Hematopoietic multipotent progenitor cell treated with erythropoietin and hydrocortisone succinate and interleukin-3 and kit ligand, for 15 days (in vitro differentiated cells): ENCODE measurements at places on chromosomes 6 and 20.
A peak's percentile ranks its signal among the peaks of the same experiment; 100 is the strongest.

DNA sequence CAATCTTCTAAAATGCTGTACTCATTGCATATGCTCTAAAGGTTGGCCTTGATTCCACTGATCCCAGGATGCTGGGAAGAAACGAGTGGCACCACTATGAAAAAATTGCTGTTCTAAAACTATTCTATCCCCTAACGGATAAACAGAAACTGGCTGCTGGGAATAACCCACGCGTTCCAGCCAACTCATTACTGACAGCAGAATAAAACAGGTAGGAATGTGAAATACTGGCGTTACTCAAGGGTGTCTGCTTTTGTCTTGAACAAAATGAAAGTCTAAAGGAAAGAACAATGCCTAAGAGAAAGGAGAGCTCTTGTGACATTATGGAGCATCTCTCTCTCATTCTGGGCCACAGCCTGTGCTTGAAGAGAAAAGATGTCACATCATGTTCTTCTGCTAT, 26.1 kb downstream of the GPR63 start:
- no peak for DNase-seq

DNA sequence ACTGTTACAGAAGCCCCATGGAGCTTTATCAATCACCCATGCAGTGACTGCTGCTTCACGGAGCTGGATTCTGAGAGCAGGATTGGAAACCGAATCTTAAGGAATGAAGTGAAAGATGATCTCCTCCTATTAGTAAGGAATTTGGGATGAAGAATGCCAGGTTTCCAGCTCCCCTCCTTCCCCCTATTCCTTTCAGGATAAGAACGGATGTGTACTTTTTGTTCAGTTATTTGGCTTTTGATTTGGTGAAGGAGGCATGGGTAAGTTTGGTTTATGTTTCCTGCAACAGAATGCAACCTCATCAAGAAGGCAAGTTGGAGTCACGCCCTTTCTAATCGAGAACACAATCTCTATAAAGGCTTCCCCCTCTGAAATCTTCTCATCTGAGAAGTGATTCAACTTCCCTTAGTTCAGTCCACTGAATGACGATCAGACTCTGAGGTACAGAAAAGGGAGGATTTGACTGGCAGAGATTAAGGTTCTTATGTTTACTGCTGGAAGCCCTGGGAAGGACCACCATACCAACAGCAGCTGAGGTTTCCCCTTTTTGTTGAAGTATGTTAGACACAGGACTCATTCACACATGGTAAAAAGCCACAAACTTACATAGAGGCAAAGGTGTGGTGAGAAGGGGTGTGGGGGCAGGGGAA, 5.5 kb downstream of the ELMO2 start:
- no peak for DNase-seq

DNA sequence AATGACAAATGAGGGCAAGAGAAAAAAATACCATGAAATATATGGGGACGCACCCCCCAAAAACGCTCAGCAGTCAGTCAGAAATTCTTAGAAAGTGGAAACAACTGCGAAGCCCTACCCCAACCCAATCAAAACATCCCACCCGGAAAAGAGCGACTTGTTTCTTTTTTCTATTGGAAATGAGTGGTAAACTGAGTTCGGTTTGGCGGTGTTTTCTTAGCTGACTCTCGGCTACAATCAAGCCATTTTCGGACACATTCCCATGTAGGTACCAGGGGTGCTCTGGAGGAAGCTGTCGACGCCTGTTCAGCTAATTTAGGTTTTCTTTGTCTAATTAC, 1.9 kb upstream of the FOXF2 start:
- DNase-seq: no peak

DNA sequence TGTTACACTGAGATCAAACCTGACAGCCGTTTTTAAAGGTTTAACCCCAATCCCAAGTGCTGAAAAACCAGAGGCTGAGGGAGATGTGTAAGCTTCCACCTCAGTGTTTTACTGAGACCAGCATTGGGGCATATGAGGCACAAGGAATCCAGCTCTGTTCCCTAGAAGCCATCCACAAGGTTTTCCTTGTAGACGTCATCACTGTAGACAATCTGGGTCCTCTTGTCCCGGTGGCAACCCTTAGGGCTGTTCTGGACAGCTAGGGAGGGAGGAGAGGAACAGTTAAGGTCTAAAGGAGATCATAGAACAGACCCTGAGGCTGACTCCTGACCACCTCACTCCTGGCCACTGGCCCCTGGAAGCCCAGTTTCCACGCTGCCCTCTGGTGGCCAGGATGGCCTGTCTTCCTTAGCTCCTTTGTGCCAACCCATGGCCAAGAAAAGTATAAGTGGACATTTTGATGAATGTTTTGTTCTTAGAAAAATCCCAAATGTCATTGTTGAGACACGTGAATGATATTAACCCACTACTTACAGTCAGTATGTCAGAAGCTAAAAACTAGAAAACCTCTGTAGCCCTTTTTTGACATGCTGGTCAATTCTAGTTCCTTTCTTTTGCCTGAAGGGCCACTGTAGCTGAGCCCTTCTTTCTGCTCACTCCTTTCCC, 6.4 kb downstream of the CFB start:
- peak; percentile 47 for DNase-seq

DNA sequence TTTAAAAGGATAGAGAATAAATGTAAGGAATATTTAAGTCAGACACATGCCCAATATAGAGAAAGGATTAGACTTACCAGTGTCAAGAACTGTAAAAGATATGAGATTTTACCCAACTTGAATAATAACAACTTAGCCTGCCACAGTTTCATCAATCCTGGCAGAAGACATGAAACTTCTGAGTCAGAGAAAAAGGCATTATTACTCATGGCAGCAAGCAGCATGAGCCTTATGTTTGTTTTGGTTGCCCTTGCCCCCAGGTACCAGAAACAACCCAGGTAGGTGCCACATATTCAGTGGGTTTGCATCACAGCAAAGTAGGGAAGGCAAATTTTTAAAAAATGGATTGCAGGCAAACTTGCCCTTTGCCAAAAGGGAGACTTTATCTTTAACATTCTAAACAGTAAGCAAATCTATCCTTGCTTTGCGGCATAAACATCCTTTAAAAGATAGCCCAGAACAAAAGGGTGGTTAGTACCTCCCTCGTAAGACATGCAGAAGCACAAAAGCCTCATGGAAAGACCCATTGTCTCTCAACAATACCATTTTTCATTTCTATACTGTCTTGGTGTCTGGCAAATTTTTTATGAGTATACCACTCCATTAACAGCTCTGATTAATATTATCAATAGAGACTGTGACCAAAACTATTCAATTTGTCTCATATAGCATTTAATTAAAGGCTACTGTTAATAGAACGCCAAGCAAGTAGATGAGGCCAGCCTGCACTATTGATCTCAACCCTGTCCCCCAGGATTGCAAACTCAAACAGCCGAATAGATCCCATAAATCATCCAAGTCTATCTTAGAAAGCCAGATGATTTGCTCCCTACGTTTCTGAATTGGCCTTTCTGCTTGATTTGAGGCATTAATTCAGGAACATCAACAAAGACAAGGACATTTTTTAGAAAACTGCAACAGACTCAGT, 185.1 kb downstream of the COL19A1 start:
- DNase-seq: no peak

DNA sequence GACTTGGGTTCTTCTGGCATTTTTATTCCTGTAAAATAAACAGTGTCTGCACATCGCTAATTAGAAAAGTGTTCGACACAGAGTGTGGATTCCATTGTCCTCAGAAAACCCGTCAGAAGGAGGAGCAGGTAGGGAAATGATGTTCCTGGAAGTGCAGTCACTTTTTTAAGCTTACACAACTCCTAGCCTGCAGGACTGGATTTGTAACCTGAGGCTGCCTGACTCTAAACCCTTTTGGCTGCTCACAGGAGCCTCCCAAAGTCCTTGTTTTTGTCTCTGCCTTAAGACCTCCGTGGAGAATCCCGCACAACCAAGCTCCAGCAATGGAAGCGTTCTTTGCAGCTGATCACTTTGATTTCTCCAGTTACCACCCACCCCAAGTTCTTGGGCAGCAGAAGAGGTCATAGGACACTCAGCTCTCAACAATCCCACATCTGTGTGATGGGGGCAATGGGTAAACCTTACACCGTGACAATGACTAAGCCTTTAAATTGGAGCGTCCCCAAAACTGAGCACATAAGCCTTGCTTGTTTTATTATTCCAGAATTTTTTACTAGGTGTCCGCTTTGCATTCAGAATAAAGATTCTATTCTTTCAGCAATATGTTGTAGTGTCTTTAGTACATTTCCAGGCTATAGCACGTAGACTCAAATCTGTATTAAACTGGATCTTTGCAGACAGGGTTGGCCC, 227.9 kb downstream of the TBXT start:
- no peak for DNase-seq

- DNase-seq: no peak
These were observed 11.4 kb upstream of the KCNQ2 start for GRCh38 chr20:63483834-63484233.

DNA sequence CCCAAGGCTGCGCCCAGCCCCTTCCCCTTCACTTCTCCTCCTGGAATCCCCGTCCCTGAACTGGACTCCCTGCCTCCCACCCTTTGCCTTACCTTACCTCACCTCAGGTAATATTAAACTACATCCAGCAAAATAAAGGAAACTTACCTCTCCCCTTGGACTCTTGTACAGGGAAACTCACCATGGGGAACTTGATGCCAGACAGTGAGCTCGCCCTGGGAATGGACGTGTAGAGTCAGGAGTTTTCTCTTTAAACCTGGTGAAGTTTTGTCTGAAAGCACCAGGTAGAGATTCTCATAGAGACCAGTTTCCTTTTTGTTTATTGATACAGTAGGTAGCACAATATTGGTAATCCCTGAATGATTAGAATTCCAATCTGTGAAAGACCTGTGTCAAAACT, 544 bp upstream of the HLA-C start:
- peak; percentile 7 for DNase-seq

DNA sequence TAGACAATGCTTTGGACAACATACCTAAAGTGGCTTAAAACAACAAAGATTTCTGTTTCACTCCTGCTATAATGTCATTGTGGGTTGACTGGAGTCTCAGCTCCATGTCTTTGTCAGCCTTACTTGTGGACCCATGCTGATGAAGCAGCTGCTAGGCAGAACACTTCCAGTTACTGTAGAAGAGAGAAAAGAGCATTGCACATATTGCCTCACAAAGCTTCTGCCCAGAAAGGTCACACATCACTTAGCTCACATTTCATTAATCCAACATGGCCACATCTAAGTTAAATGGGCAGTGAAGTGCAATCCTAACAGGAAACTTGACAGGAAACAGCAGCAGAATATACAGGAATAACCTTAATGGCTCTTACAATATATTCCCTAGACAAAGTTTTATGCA, 480.5 kb upstream of the HTR1E start:
- DNase-seq: no peak

- no peak for DNase-seq
These were observed 405.9 kb upstream of the BTBD3 start for GRCh38 chr20:11511821-11512220.

DNA sequence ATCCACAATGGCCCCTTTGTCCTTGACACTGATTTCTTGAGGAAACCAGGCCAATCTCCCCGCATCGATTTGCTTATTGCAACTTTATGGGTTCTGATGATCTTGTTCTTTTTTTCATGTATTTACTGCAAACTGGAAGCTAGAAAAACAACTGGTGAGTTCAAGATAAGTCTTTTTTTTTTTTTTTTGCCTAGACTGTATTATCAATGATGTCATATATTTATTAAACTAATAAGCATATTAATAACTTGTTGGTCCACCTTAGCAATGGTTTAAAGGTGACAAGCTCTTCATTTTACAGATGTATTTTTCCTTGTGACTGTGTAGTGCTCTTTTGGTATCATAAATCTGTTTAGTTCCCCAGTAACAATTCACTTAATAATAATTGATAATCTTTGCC, 79.0 kb upstream of the NOX3 start:
- no peak for DNase-seq

GRCh38 chr6:10451828-10452509, 37.1 kb upstream of the TFAP2A start:
- DNase-seq: no peak

GRCh38 chr6:140636908-140637402, 1262.5 kb upstream of the CITED2 start:
- DNase-seq: no peak

GRCh38 chr6:40485795-40486194, 101.4 kb downstream of the LRFN2 start:
- DNase-seq: no peak

- no peak for DNase-seq
These were observed 10.6 kb downstream of the TRIB3 start for GRCh38 chr20:391041-391711.

- DNase-seq: no peak
These were observed 136.4 kb upstream of the JARID2 start for GRCh38 chr6:15109338-15110090.

- DNase-seq: peak; percentile 51
These were observed 1.4 kb downstream of the GFOD1 start for GRCh38 chr6:13485923-13486562.

DNA sequence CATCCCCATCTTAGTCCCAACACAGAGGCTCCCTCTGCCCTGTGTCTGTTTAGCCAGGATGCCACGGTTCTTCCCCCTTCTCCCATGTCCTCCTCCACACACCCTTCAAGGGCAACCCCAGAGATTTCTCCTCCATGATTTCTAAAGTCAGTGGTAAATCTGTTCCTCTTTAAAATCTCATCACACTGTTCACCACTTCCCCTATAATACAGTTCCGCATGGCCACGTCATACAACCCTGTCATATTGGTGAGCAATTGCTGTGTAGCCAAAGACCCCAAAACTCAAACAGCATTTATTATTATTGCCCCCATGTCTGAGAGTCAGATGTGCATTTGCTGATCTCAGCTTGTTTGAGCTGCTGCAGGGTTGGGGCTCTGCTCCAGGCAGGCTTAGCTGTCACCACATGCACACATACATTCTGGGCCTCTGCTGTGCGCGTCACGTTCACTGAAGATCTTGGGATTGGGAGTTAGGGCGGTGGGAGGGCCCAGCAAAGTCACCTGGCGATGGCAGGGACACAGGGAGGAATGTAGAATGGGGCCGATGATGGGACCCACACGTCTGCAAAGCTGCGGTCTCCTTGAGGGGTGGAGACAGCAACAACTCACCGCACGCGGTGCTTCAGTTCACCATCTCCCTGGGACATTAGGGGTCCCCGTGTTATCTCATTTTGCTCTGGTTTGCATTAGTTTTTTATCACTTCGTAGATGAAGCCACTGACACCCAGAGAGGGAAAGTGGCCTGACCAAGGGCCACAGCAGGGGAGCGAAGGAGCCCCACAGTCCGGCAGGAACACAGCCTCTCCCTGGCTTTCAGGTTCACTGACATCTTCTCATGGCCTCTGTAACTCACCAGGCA, 36.9 kb upstream of the CD93 start:
- DNase-seq: no peak

DNA sequence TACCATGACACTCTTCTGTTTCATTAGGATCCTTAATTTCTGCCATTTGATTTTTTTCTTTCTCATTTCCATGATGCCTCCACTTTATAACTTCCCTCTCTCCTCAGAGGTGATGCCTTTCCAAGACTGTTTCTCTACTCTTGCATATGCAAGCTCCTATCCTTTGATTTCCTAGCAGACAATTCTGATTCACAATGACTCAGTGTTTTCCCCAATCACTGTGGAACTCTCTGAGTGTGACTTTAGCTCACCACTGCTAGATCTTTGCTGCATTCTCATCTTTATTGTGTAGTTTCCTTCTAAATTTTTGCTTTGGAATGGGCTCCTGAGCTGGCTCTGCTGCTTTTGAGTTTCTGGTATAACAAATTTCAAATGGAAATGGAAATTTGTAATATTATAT, 184.9 kb downstream of the TINAG start:
- no peak for DNase-seq
